ENCODE measurements at places on chromosomes 7 and 10. TPM values are rescaled to one million over a fixed set of nuclear protein-coding genes. Genes with fewer than 3 reads are reported as not detected.

BTBD16 gene
- 0.44 TPM for total RNA-seq

PRR15 gene
- total RNA-seq, result 1.5 TPM

ATRNL1 gene
- 0.25 TPM for total RNA-seq

TMEM229A gene
- total RNA-seq, result not detected

VAX1 gene
- 1.3 TPM for total RNA-seq

GPR26 gene
- not detected for total RNA-seq

C7orf57 gene
- total RNA-seq, result 0.25 TPM

TMEM248 gene
- total RNA-seq, result 87.7 TPM

GIMAP8 gene
- not detected for total RNA-seq

CC2D2B gene
- not detected for total RNA-seq

ARID5B gene
- 2.8 TPM for total RNA-seq

PLAC9 gene
- total RNA-seq, result not detected

OR2A1 gene
- not detected for total RNA-seq

SH2D4B gene
- not detected for total RNA-seq

TMEM106B gene
- total RNA-seq, result 44.2 TPM

PSMG3 gene
- 107 TPM for total RNA-seq

CPXM2 gene
- total RNA-seq, result not detected

HERPUD2 gene
- 14.9 TPM for total RNA-seq

LAMB4 gene
- total RNA-seq, result 0.37 TPM

ZNF479 gene
- total RNA-seq, result not detected

TUBB8 gene
- total RNA-seq, result 0.11 TPM

PKD2L1 gene
- 0.15 TPM for total RNA-seq

ADCYAP1R1 gene
- 0.13 TPM for total RNA-seq

LAMB1 gene
- 144 TPM for total RNA-seq

PPP1R17 gene
- total RNA-seq, result not detected

HHEX gene
- 16.6 TPM for total RNA-seq

GBX1 gene
- not detected for total RNA-seq

GRIFIN gene
- total RNA-seq, result not detected

MRC1 gene
- 0.02 TPM for total RNA-seq

PODXL gene
- 75.5 TPM for total RNA-seq

BLNK gene
- total RNA-seq, result not detected

NKX2-3 gene
- total RNA-seq, result 0.06 TPM

TUBGCP2 gene
- 49.9 TPM for total RNA-seq

FAM3C gene
- 34.1 TPM for total RNA-seq

SPDYE11 gene
- not detected for total RNA-seq

MET gene
- total RNA-seq, result 93.7 TPM

IDE gene
- total RNA-seq, result 20.3 TPM

KIAA1549 gene
- total RNA-seq, result 8.1 TPM

CABCOCO1 gene
- not detected for total RNA-seq

MBLAC1 gene
- total RNA-seq, result 2.3 TPM

HOXA7 gene
- total RNA-seq, result 4.9 TPM

UPK3B gene
- total RNA-seq, result 20.2 TPM

SFTPA1 gene
- total RNA-seq, result not detected

HABP2 gene
- total RNA-seq, result 0.13 TPM

DCLRE1A gene
- 10.4 TPM for total RNA-seq

ZNF365 gene
- 1.2 TPM for total RNA-seq

ADARB2 gene
- not detected for total RNA-seq

MGAM2 gene
- not detected for total RNA-seq

RAPGEF5 gene
- 0.18 TPM for total RNA-seq
